Bone marrow (tissue), 2 donors: ENCODE measurements at places on chromosomes 1 and 21.

GRCh38 chr21:46234436-46234950 lies 5.9 kb upstream of the LSS start:
- no peak for DNase-seq

DNA sequence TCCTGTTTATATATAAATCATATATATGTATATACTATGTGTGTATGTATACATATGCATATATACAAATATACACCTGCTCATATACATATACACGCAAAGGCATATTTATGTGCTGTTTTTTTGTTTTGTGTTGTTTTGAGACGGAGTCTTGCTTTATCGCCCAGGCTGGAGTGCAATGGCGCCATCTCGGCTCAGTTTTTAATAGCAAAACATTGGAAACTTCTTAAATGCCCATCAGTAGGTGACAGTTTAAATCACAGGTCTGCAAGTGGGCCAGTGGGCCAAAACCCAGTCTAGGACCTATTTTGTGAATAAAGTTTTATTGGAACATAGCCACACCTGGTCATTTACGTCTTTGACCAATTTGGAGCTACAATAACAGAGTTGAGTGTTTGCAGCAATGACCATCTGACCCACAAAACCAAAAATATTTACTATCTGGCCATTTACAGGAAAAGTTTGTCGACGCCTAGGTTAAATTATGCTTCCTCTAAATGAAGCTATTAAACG lies 132.3 kb downstream of the TOMM20 start:
- DNase-seq, result no peak

GRCh38 chr1:2354511-2355372 lies 36.6 kb downstream of the MORN1 start:
- DNase-seq, result no peak

DNA sequence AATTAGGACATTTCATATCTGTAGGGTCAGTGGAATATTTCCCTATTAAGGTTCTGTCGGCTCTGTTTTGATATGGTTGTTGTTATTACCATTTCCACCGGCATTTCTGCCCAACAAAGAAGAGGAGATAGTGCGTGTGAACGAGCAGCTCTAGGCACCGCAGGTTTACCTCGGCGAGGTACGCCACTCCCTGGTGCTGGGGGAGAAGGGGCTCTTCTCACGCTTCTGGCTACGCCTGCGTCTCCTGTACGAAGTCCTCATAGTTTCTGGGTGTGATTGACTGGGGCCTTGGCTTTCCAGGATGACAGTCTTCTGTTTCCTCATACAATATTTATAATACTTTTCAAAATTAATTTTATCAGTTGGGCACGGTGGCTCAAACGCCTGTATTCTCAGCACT lies 54.4 kb upstream of the DIP2A start:
- DNase-seq, result no peak

GRCh38 chr1:205927676-205928075 lies 15.6 kb downstream of the SLC26A9 start:
- DNase-seq, result no peak

- DNase-seq, result no peak
Observed at GRCh38 chr1:113905435-113905861, 322 bp downstream of the DCLRE1B start.
